NCI-H2081 (cell line): ENCODE measurements at places on chromosomes 7 and 10.

- DNase-seq: no peak
Observed at GRCh38 chr7:370775-371118, 80.8 kb downstream of the FOXL3 start.

GRCh38 chr7:80134115-80134535, 506 bp upstream of the GNAI1 start:
- DNase-seq: no peak

DNA sequence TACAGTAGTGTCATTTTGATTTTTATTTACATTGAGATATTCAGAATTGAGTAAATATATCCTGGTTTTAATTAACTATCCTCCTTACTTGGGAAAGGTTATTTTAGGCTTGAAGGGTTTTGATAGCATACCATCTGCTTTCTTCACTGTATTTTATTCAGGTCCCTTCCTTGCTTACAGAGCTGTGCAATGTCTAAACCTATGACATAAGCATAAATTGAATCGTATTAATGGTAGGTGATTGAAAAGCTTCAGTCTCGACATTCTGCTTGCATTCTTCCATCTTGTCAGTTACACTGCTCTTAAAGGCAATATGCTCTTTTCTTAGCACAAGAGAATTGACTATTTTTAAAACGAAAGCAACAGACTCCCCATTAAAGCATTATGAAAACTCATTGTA, 102.5 kb downstream of the ARID5B start:
- DNase-seq: no peak

DNA sequence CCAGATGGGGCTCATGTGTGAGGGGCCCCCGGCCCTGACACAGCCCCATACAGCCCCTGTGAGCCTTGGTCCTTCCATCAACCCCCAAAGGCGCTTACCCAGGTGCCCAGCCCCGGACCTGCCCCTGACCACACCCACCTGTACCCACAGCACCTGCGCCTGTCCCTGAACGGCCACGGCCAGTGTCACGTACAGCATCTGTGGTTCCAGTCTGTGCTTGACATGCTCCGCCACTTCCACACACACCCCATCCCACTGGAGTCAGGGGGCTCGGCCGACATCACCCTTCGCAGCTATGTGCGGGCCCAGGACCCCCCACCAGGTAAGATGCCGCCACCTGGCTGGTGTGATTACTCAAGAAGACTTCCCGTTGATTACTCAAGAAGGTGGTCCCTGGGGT, 33.5 kb downstream of the SH2B2 start:
- no peak for DNase-seq

DNA sequence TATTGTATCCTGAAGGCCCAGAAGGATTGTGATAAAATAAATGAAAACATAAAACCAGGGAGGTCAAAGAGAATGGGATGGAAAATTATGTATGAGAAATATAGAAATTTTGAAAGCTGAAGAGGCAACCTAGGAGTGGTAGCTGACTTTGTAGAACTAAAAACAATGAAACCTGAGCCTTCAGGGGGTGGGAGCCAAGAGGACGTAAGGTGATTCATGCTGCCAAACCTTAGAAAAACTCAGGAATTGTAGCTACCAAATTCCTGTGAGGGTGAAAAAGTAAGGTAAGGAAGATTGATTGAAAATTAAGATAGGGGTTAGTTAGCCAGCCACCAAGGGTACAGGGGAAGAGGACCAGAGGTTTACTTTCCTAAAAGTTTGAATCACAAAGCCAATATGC, 213.2 kb downstream of the KCND2 start:
- DNase-seq: no peak

DNA sequence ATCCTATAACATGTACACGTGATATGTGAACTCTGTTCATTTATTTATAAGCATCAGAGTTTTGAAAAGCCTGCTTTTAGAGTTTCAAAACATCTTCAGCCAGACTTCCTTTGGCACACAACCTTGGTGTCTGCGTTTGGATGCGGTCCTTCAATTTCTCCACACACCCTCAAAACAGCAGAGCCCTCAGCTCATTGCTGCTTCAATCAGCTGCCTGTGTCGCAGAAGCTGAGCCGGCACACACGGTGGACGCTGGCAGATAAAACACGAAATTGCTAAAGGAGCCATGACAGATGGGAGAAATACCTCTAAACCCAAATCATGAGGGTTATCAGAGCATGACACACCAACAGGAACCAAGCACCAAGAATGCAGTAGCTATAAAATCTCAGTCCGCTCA, 396.4 kb upstream of the AKR1E2 start:
- no peak for DNase-seq

- no peak for DNase-seq
Observed at GRCh38 chr7:158498443-158499081, 89.1 kb downstream of the PTPRN2 start.

DNA sequence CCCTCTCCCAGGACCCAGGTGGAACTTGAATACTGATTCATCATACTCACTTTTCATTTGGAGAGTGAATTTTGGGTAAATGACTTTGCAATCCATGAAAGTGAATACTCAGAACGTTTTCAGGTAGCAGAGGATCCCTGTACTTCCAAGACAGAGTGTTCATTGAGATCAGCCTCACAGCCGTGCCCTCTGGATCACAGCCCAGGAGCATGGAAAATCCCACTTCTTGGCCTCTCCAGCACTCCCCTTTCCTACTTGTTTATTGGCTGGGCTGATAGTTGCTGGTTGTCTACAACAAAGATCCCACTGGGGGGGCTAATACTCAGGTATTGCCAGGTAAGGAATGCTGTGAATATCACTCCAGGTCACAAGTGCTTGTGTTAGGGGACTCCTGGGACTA, 5.9 kb downstream of the GCK start:
- no peak for DNase-seq

DNA sequence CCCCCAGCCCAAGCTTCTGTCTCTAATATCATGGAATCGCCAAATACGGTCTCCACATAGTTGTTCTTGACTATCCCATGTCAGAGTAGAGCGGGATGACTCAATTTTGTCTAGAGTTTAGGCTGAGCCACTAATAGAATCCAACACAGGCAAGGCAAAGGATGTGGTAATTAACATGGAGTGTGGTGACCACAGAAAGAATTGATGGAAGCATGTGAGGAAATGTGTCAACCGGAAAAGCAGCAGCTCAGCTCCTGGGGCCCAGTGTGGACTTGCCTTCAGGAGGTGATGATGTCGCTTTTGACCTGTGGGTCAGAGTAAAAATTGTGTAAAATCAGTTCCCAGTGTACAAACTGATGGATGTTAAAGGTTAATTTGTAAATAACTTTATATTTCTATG, 139.3 kb upstream of the KLF6 start:
- DNase-seq: no peak

GRCh38 chr10:4828005-4828404, 2.0 kb downstream of the AKR1E2 start:
- no peak for DNase-seq

DNA sequence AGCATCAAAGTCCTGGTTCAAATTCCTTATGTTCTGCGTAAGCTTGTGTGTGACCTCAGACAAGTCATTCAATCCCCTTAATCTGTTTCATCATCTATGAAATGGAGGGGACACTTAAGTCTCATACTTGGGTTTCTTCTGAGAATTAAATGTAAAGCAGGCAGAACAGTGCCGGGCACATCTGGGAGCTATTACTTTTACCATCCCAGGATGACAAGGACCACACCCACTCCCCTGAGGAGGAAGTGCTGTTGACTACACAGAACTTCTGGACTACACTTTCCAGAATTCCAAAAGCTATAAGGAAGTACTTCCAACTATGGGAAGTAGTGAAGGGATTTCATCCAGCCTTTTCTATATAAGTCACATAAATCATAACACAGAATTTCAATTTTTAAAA, 294.9 kb downstream of the IPMK start:
- DNase-seq: no peak
